ENCODE measurements at places on chromosomes 13 and 19.

- no peak for DNase-seq
Observed at GRCh38 chr13:112061367-112062061, 5.4 kb upstream of the SOX1 start.

GRCh38 chr13:112740502-112741131 is 50.8 kb downstream of the ATP11A start:
- DNase-seq, result no peak

- DNase-seq, result no peak
Observed at GRCh38 chr13:21025539-21025938, 35.8 kb downstream of the LATS2 start.

DNA sequence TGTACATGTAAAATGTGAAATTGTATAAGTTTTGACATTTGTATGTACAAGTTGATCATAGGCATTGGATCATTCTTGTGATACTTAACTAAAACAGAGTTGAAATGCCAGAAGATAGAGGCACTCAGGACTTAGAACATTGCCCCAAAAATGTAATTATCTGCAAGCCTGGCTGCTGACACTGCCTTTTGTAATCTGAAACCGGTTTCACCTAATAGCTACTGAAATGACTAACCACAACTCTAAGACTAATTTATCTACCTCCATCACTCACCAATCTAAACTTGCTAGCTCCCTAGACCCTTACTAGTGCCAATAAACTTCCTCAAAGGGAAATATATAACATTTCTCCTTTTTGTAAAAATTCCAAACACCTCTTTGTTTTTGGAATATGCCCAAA is 2596.2 kb downstream of the PCDH9 start:
- DNase-seq, result no peak

- no peak for DNase-seq
Observed at GRCh38 chr19:10262771-10263170, 8.1 kb upstream of the ICAM1 start.

DNA sequence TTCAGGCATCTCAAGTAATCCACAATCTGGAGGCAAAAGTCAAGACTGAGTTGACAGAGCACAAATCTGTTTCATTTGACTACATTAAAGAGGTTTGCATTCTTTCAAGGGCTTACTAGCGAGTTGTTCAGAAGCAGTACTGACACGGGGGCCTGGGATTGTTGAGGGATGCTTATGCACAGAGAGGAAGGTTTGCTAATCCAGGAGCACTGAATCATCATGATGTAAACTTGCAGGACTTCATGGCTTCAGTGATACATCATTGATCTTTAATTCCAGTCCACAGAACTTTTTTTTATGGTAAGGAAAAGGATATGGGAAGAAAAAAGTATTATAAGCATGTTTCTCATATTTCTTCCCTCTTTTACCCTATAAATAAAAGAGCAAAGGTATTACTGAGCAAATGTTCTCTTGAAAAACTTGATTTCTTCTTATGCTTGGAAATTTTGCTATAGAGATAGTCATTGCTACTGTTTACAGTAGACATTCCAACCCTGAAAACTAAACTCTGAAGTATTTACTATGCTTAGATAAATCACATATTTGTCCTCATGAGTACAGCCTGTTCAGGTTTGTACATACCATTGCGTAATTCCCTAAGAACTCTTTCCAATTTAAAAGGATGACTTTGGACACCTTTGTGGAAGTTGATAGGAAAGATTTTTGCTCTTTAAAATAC is 65.8 kb upstream of the KPNA3 start:
- DNase-seq, result no peak

GRCh38 chr19:46493236-46494145 is 2.2 kb downstream of the PNMA8B start:
- DNase-seq, result no peak

DNA sequence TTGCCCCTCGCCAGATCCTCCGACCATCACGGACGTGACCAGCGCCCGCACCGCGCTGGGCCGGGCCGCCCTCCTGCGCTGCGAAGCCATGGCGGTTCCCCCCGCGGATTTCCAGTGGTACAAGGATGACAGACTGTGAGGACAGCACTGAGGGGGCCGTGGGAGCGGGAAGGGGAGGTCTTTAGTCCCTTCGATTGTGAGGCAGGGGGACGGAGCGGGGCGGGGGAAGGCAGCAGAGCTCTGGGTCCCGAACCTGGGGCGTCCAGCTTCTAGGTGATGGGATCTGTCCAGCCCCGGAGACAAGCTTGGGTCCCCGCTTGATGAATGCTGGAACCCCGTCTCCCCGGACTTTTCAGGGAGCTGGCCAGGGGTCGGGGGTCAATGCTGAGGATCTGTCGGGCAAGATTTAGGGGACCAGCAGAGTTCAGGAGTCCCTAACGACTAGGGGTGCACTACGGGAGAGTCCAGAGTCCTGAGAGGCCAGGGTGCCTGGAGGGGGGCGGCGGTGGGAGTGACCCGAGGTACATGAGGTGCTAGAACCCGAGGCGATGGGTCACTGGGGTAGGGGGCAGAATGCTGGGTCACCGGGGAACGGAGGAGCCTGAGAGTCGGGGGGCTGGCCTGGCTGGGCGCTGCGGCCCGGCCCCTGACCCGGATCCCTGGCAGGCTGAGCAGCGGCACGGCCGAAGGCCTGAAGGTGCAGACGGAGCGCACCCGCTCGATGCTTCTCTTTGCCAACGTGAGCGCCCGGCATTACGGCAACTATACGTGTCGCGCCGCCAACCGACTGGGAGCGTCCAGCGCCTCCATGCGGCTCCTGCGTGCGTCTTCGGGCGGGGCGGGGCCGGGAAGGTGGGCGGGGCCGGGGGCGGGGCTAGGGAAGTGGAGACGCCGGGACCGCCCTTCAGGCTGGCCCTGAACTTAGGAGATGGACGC is 14.6 kb downstream of the VSIG10L start:
- DNase-seq, result no peak

- DNase-seq, result no peak
Observed at GRCh38 chr13:59879281-59879680, 284.4 kb downstream of the DIAPH3 start.

DNA sequence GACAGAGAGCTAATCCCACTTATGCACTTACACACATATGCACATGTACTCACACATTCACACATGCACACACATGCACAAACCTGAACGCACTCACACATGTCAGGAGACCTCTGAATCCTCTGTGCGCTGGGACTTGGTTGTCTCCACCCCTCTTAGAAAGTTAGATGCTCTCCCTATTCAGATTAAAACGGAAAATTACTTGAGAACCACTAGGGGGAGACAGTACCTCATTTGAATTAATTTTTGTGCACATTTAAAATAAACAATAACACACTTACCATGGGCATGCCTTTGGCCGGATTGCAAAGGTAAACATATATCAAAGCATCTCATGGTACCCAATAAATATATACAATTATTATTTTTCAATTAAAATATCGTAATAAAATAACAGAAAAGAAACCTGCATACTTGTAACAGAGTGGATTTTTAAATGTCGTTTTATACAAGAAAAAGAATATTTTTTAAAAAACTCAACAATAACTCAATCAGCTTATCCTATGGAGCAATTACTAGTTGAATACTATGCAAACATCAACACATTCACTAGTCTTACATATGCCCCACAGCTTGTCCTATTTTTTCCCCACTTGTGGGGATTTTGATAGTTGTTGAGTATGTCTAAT is 9.5 kb upstream of the LILRB4 start:
- DNase-seq, result no peak

GRCh38 chr13:100859861-100860260 is 185.3 kb upstream of the TMTC4 start:
- no peak for DNase-seq

- DNase-seq, result no peak
Observed at GRCh38 chr19:916645-917322, 349 bp upstream of the KISS1R start.

DNA sequence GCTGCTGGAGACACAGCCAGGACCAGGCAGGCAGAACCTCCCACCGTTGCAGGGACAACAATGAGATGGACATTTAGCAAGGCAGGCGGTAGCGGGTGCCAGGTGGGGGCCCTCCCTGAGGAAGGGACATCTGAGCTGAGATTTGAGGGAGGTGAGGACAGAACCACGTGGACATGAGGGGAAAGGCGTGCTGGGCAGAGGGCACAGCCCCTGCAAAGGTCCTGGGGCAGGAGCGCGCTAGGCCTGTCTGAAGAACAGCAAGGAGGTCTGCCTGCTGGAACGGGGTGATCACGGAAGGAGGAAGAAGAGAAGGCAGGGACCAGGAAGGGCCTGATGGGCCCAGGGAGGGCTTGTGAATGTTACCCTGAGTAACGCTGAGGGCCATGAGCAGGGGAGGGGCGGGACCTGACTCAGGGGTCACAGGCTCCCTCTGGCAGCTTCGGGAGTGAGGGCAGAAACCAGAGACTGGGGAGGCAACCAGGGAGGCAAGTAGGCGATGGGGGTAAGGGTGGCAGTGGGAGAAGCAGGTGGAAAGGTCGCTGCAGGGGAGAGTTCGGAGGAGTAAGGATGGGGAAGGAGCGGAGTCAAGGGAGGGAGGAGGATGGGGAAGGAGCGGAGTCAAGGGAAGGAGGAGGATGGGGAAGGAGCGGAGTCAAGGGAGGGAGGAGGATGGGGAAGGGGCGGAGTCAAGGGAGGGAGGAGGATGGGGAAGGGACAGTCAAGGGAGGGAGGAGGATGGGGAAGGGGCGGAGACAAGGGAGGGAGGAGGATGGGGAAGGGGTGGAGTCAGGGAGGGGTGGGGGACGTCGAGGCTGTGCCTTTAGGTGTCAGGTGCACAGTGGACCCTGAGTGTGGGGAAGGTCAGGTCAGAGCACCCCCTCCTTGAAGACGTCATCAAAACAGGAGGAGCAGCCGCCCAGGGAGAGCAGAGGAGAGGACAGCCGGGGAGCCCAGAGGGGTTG is 15.7 kb upstream of the B3GNT3 start:
- DNase-seq, result no peak

DNA sequence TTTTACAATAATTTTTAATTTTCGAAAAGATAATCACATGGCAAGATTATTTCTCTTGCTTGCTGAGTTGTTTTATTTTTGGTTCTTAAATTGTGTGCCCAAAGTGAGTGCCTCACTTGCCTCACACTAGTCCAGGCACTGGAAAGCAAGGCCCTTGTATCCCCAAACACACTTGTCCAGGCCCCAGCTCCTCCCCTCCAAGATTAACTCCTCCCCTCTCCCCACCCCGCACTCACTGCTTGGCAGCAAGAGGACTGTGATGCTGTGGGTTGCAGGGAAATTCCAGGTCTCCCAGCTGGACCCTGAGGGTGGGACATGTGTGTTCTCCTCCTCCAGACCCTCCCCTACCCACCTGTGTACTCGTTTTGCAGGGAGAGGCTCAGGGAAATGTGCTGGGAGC is 3.9 kb downstream of the SIGLEC12 start:
- no peak for DNase-seq

DNA sequence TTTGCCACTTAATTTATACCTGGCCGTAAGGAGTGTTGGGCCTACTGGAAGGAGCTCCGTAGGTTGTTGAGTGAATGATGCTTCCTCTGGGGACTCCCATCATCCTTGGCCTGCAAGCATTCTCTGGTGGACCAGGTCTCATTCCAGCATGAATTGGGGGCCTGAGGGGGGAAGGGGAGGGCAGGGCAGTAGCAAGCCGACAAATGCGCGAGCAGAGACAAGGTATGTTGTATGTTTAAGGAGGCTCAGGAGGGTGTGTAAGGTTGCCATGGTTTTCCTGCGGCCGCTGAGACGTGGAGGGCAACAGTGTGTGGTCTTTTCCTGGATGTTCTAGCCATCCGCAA is 749 bp downstream of the ZNF264 start:
- DNase-seq, result no peak

GRCh38 chr13:60467098-60467497 is 70.1 kb downstream of the TDRD3 start:
- DNase-seq, result no peak

DNA sequence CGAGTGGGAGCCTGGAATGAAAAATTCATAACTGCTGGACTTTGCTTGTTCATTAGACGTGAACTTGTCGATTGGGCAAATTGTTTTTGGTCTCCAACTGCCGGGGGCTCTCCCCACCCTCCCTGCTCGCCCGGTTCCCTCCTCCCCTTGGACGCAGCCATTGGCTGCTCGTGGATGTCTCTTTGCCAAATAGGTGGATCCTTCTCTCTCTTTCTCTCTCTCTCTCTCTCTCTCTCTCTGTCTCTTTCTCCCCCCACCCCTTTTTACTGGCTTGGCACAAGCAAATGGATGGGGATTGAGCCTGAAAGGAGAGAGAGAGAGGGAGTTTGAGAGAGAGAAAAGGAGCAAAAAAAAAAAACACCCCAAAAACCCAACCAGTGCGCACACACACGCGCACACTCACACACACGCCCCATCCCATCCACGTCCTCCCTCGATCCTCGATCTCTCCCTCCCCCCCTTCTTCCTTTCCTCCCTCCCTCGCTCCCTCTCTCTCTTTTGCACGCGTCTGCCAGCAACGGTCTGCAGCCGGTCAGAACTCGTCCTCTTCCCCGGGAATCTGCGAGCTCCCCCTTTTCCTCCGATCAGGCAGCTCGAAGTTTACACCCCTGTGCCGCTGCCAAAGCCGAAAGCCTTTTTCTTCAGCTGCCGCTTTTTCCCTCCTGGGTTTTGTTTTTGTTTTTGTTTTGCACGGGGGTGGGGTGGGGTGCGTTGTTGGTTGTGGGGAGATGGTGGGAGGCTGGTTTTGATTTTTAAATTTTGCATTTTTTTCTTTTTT is 27.8 kb downstream of the NFIX start:
- peak; percentile 48 for DNase-seq

DNA sequence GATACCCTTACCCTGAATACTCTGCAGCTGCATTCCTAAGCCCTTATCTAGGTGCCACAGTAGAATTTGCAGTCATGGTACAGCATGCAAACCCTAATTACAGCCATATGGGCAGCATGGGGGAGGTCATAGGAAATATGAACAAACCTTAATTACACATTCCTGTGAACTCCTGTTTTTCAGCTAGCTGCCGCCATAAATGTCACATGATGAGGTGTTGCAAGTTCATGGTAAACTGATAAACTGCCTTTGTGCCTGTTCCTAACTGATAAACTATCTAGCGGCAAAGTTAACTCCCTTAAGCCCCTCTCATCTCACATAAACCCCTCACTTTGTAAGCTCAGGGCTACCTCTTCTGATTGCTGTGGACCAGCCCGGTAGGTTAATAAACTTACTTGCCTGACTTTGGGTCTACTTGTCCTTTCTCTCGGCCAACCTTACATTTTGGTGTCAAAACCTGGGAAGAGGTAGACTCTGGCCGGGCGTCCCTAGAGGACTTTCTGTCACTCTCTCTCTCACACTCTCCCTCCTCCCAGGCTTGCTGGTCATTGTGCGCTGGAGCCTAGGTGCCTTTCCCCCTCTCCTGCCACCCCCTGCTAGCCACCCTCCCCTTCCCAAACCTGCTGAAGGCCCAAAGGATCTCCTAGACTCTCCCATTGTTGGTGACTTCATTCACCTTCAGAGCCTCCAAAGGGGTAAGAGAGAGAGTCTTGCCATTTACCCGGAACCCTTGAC is 43.3 kb downstream of the ZNF93 start:
- no peak for DNase-seq
